Activated CD4-positive, alpha-beta T cell treated with anti-CD3 and anti-CD28 coated beads for 1 hour (primary cell): ENCODE measurements at places on chromosomes 2 and 18.

- no peak for DNase-seq
Observed at GRCh38 chr2:54271843-54272627, 16.0 kb upstream of the TSPYL6 start.

GRCh38 chr2:186205254-186205911 lies 280.7 kb upstream of the ZC3H15 start:
- DNase-seq = no peak

DNA sequence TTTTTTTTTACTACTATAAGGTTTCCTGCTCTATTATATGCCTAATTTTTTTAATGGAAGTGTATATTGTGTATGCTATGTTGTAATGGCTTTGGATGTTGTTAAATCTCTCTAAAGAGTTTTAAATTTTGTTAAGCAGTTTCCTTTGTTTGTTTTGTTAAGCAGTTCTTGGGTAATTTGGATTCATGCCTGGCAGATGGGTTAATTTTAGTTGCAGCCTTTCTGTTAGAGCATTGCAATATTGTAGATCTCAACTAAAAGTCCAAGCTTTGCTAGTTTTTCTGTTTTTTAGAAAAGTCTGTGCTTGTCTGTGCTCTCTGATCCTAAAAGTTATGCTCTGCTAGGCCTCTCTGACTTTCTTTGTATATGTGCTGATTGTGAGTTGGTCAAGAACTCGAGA lies 1229.0 kb upstream of the NRXN1 start:
- DNase-seq = no peak

DNA sequence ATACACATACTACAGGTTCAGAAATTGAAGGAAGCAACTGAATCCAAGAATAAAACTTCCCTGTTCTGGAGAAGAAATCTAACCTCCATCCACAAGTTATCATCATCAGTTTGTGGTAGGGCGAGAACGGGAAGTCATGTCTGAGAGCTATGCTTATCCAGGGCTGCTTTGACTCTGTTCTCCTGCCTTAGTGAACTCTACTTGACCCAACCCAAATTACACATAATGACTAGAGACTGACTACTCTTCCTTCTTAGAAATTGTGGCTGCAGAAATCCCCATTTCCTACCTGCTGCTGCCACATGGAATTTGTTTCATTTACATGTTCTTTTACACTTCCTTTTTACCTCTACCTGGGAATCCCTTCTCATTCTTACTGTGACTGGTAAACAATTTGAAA lies 1102.6 kb upstream of the PIK3C3 start:
- DNase-seq = no peak

DNA sequence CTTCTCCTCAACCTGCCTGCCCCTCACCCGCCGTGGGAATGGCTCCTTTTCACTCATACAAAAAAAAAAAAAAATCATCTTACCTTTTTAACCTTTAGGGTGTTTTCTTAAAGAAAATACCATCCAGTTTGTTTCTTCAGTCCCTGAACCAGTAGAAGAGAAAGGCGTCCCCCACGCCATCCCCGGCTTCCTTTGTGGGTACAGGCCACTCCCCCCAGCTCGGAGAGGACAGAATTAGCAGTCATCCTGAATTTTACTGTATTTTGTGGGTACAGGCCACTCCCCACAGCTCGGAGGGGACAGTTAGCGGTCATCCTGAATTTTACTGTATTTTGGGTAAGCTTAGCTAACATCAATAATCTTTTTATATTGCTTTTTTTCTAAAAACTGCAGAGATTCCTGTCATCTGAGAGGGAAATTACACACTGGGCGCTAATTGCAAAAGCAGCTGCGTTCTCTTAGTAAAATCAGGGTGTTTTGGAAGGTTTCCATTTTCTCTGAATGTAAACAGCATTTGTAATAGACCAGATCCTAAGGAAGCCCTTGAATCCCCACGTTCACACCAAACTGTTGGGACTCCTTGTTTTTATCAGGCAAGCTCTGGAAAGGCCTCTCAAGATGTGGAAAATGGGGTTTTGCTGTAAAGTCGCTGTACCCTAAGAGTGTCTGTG lies 72.5 kb downstream of the NFATC1 start:
- no peak for DNase-seq

GRCh38 chr2:136118819-136119716 lies 1.1 kb upstream of the CXCR4 start:
- peak; percentile 63 for DNase-seq
